ENCODE measurements at places on chromosomes 1 and 21.
A peak's percentile ranks its signal among the peaks of the same experiment; 100 is the strongest.

DNA sequence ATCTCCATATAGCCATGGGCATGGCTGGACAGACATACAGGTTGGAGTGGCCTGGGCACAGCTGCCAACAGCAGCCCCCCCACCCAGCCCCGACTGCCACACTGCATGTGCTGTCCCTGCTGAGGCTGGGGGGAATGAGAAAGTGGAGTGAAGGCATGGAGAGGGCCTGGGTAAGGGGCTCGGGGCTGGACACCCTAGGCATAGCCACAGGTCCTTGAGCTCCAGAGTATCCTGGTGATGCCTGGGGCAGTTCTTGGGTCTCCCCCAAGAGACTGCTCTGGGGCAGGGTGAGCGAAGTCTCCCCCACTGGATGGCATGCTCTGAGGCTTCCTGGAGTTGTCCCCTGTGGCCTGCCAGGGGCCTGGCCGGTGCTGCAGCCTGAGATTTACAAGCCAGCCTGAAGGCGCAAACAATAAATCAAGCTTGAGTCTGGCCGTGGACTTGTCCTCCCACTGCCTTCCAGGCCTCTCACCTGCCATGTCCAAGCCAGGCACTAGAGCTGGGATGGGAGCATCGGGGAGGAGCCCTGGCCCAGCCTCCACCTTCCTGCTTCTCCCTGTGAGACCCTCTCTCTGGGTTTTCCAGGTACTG, 53.6 kb downstream of the FOXO6 start:
- DNase-seq = no peak

DNA sequence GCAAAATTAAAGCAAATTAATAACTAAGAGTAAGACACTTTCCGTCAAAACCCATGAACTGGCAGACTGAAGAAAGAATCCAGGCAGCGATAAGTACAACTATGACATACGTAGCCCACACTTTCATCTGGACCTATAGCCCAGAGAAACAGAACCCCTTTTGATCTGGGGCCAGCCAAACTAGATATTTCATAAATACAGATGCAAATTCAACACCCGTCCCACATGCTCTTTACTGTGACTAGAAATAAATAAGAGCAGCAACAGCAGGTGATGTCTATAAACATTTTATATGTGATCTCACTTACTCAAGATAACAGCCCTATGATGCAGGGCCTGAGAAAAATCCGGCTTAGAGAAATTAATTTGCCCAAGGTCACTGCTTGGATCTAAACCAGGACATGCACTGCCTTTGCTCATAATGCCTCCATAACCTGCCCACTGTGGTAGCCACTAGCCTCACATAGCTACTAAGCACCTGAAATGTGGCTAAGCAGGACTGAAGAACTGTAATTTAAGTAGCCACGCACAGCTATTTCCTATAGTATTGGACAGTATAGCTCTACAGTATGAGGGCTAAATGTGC, 130.2 kb downstream of the TGFBR3 start:
- DNase-seq = no peak

DNA sequence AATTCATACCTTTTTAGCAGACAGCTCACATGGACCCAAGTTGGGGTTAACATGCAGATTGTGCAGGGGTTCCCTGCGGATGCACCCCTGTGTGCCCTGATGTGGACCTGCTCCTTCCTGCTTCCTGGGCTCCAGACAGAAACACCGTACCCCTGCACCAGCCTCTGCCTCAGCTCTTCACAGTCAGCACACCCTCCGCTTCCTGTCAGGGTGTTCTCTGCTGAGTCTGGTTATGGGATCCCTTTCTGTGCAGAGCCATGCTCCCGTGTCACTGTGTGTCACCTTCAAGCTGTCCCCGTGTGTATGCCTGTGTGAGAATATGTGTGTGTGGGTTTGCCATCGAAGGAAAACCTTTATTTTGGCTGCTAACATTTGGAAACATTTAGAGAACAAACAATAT, 48.7 kb upstream of the KCNJ15 start:
- DNase-seq = no peak

DNA sequence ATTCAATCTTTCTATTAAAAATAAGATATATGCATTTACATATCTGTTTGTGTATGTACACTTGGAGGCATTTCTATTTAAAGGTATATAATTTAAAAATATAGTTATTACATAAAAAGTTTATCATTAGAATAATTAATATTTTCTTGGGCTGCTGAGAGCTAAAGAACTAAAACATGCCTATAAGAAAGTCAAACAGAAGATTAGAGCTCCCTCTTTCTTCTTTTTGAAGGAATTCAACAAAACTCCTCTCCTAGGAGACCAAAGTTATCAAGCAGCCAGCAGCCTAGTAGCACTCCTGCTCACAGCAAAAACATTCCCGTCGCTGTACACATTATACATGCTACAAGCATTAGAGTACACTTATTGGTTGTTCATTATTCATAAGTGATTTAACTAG, 216.4 kb downstream of the VAV3 start:
- DNase-seq = no peak

- no peak for DNase-seq
Measured at GRCh38 chr1:36327421-36328087, 4.1 kb upstream of the EVA1B start.

GRCh38 chr1:214548988-214549387, 2.4 kb downstream of the PTPN14 start:
- DNase-seq = no peak

GRCh38 chr21:41564871-41565274, 56.9 kb upstream of the TMPRSS2 start:
- DNase-seq = peak; percentile 17

DNA sequence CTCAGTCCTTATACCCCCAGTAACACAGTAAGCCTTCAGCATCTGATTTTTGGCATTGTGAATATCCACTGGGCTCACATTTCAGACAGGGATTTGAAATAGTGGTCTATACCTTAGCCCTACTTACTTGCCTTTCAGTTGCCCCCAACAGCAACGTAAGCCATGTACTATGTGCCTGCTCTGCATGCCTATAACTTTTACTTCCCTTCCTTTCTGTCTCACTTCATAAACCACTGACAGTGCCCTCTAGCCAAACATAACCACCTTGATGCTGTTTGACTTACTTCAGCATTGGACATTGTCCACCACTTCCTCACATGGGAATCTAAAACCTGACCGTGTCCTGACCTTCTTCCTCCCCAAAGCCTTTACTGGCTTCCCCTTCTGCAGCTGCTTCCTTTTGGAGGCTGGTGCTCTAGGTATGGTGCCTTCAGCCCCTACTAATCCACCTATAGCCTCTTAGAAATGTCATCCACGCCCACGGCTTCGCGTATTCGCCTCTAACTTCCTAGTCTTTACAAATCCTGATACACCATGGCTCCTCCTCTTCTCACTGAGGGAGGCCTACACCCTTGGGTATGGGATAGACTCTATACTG, 3.6 kb upstream of the ZNF672 start:
- DNase-seq = no peak

GRCh38 chr1:50038237-50038809, 14.6 kb upstream of the AGBL4 start:
- no peak for DNase-seq

DNA sequence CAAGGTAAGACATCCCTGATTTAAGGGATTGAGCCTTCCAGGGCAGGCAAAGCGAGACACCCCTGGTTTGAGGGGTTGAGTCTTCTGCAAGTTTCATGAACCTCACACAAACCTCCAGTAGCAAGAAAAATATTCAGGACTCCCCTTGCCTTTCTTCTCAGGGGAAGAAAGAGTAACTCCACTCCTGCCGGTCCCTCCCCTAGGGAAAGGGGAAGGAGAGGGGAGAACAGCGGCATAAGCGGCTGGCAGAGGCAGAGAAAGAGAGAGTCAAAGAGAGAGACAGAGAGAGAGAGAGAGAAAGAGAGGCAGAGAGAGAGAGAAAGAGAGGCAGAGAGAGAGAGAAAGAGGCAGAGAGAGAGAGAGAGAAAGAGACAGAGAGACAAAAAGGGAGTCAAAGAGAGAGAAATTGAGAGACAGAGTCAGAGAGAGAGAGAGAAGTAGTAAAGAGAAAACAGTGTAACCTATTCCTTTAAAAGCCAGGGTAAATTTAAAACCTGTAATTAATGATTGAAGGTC, 29.5 kb upstream of the CBR3 start:
- no peak for DNase-seq

DNA sequence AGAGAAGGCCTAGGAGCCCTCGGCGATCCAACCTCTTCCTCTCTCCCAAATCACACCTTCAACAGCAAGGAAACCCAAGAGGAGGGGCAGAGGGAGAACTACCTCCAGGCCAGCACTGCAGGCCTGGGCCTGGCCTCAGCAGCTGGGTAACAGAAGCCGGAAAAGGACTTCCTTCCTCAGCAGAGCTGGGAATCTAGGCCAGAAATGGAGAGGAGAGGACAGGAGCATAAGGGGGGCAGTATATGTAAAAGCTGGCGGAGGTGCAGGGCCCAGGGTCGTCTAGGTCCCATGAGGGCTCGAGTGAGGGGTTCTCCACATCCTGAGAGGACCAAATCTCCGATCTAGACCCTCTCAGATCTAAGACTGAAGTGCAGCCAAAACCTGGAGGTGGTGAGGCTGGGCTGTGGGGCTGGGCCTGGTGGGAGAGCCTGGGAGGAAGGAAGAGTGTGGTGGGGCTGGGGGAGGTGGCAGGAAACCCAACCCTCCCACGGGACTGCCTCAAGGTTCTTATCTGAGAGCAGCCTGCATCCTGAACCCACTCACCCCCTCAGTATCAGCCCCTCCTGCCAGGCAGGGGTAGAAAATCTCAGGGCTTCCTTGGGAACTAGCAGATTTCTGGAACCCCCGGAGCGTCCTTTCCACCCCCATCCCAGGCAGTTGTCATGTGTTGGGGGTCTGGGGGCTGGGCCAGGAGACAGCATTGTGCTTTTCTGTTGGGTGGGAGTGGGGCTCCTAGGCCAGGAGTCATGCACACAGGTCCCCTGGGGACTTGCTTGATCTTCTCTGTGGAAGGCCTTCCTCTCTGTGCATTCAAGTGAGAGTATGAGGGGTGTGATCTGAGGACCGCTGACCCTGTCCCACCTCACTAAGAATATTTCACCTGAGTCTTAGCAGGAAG, 33.0 kb downstream of the PIK3C2B start:
- no peak for DNase-seq

GRCh38 chr1:78102082-78102481, 56.3 kb downstream of the GIPC2 start:
- DNase-seq = no peak

DNA sequence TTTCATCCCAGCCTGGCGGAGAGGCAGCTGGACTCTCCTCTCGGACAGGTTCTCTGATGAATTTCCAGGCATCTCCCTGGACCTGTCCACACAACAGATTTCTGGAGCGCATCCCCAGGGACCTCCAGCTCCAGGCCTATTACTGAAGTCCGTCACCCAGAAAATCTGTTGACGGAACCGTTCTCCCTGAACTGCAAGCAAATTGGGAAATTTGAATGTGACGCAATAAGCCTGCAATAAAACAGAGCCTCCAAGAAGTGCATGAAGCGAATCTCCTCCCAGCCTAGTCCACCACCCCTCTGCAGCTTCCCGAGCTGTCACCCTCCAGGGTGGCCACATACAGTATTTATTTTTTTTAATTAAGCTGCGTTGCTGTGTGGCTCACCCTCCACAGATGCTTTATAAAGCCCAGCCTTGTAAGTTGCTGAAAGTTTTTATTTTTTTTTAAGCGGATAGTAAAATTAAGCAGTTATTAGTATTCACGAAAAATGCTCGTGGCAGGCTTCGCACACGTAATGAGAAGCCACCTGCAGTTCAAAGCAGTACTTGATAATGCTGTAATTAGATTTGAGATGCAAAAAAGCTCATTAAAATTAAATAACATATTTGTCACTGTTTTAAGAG, 173.3 kb downstream of the CAMTA1 start:
- DNase-seq = no peak

- no peak for DNase-seq
Measured at GRCh38 chr1:65423884-65424572, 3.6 kb downstream of the LEPR start.

DNA sequence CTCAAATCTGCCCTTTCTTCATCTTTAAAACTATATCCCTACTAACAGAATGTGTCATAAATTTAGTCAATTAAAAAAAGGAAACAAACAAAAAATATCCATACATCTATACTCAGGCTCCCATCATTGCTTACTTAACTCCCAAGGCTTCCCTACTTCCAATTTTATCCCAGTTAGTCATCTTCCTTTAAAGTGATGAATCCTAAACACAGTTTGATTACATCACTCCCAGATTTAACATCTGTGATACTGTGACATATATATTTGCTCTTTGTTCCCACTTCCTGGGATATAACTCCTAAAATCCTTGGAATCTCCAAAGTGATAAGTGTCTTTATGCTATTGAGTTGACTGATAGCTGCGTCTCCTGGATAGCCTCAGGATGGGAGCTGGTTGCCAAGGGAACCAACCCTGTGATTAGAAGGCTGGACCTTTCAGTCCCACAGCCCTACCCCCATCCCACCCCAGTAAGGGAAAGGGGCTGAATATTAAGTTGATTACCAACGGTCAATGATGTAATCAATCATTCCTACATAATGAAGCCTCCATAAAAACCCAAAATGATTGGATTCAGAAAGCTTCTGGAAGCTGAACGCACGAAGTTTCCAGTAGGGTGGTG, 21.6 kb downstream of the GLMN start:
- no peak for DNase-seq

DNA sequence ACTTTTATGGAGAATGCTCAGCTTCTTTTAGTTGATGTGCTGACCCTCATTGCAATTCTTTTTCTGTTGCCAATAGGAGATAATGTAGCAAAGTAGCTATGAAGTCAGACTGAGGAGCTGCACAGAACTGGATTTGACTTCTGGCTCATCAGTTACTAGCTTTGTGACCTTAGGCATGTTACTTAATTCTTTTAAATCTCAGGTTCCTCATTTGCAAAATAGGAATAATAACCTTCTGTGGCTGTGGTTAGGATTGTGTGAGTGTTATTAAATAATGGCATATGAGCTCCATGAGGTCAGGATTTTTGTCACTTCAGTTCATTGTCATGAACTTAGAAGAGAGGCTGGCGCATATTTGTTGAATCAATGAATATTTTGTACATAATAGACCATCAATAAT, 237.6 kb upstream of the SGIP1 start:
- DNase-seq = no peak

DNA sequence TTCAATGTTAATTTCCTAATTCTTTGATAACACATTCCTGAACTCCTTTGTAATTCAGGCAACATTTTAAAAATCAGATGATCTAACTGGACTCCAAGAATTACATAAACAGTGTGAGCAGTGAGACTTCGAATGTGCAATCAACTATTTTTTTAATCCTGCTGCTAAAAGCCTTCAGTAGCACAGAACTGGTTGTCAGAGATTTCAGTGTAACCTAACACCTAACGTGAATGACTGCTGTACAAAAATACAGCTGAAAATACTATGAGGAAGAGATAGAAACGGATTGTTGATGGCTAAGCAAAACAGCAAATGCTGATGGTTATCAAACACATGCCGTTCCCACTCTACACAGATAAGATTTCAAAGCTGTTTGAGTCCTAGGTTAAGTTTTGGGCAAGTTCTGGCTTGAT, 46.1 kb downstream of the APP start:
- DNase-seq = no peak

GRCh38 chr1:32066489-32066873, 6.3 kb upstream of the TMEM39B start:
- DNase-seq = no peak

- no peak for DNase-seq
Measured at GRCh38 chr1:21783679-21784603, 992 bp upstream of the USP48 start.

Measured in stimulated activated CD4-positive, alpha-beta T cell treated with anti-CD3 and anti-CD28 coated beads, Interleukin-1b, Interleukin-23, amount 100 ng/mL, for 48 hours (primary cell).